ENCODE measurements at places on chromosomes 1 and 21.

- DNase-seq = no peak
These were observed 25.0 kb upstream of the SYDE2 start for GRCh38 chr1:85225624-85226380.

DNA sequence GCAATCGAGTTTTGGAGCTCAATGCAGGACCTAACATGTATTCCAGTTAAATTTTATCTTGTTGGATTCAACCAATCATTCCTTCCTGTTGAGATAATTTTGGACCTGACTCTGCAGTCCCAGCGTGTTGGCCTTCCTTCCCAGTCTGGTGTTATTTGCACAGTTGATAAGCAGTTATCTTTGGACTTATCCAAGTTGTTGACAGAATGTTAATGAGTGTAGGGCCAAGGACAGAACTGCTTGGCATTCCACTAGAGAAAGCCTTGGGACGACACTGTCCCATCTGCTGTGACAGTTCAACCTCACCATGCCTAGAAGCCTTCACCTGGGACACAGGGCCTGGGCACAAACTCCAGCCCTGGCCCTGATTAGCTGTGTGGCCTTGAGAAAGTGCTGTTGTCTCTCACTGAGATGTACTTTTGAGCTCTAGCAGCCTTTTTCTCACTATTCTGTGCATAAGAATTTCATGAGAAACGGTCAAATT lies 104.1 kb upstream of the SLC25A33 start:
- no peak for DNase-seq

DNA sequence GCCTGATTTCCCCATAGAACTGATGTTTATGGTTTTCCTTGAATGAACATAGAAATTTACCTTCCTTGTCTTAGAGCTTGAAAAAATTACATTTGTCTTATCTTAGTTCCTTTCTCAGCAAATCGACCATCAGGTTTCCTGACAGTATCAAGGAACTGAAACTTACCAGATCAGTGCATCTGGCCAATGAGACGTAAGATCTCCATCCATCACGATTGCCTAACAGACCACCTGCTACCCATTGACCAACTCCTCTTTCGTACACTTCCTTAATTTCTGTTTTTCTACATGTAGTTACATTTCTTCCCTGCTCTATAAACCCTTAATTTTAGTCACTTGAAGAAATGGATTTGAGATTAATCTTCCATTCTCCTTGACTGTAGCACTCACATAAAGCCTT lies 57.4 kb upstream of the TMPRSS15 start:
- DNase-seq = no peak

- no peak for DNase-seq
These were observed 9.6 kb downstream of the STUM start for GRCh38 chr1:226558036-226558650.
